CD8-positive, alpha-beta T cell (primary cell): ENCODE measurements at places on chromosomes 2 and 18.

DNA sequence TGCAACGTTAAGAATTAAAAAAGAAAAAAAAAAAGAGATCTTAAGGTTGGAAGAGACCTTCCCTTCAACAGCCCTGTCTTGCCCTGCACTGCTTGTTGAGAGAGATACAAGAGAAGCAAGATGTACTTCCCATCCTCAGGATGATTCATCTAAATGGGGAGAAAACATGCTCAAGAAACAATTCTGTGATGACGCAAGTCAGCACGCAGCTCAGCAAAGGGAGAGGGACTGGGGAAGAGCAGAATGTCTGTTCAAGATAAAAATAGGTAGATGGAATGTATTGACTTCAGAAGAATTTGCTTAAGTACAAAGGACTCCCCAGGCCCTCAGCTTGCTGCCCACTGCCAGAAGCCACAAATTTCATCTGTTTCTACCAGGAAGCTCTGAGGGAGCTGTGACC, 198.2 kb upstream of the SPRED2 start:
- no peak for DNase-seq

DNA sequence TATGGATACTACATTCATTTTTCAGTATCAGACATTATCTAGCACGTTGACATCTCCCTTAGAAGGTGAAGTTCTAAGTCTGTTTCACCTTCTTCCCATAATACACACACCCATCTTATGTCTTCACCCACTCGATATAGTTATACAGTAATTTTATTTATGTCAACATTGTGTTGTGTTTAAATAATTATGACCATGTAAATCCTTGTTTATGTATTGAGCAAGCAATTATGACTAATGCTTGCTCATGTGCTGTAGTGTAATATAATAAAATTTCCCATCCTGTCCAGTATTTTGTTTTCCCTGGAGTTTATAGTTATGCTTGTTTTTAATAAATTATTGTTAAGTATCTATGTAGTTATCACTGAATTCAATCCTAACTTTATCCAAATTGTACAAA, 163.2 kb downstream of the MTX2 start:
- DNase-seq: no peak

DNA sequence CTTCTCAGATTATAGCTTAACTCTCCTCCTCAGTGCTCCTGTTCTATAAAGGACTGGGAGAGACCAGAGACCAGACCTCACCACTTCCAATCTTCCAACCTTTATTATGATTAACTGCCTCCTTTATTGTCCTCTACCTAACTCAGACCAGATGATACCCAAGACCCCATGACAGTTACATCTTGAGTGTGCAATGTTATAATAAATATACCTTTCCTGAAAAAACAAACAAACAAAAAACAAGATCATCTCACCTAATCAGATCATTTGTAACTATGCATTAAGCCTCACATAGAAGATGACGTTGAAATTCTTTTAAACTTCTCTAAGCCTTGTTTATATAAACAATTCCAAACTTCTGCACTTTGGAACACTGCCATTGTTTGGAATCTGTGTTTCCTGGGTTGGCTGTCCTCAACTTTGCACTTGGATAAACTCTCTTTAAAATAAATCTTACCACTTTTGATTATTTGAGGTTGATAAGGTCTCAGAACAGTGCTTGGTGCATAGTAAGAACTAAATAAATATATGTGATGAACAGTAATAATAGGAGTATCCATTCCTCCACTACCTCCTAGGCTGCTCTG, 342.7 kb downstream of the TDRD15 start:
- DNase-seq: no peak

GRCh38 chr2:41865263-41865662, 182.6 kb upstream of the PKDCC start:
- DNase-seq: no peak

DNA sequence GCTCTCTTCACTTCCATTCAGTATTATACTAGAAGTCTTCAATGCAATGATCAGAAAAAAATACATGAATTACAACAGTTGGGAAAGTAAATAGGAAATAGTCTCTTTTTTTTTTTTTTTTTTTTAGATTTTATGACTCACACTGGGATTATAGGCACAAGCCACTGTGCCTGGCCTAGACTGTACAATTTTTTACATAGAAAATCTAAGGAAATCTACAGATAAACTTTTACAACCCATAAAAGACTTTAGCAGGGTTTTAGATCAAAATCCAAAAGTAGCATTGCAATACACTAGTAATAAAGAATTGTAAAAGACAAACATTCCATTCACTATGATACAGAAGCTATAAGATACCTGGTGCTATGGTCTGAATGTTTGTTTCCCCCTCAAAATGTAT, 39.0 kb downstream of the CFAP221 start:
- DNase-seq: no peak

GRCh38 chr2:128585706-128586105, 267.0 kb upstream of the HS6ST1 start:
- no peak for DNase-seq

GRCh38 chr2:239666855-239667376, 266.1 kb upstream of the HDAC4 start:
- DNase-seq: no peak

DNA sequence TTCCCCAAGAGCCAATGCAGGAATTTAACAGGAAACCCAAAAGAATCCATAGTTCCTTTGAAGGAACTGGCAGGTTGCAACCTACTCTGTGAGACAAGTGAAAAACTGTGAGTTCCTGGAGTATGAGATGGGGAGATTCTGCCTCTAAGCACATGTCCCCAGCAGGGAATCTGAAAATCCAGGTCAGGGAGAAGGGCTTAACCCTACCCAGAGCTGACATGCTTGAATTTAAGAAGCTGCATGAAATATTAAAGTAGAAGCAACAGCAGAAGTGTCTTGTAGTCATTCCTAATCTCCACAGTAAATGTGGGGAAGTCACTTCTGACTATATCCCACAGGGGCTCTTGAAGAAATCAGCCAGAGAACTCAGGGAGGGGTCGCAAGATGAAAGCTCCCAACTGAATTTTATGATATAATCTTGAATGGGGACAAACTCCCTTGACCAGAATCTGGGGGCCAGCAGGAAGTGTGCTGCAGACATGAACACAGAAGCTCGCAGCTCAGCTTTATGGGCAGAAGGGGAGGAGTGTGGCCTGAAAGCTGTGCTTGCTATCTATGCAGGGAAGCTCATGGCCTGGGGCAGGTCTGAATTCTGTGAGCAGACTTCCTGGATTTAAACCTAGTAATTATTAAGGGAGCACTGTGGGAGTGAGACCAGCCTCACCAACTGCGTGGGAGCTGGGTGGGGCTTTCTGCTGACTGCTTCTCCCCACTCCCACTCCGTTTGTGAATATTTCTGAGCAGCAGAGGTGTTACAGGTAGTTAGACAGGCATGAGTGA, 184.1 kb upstream of the KYNU start:
- DNase-seq: no peak

GRCh38 chr18:25561918-25562317, 210.0 kb upstream of the ZNF521 start:
- no peak for DNase-seq

DNA sequence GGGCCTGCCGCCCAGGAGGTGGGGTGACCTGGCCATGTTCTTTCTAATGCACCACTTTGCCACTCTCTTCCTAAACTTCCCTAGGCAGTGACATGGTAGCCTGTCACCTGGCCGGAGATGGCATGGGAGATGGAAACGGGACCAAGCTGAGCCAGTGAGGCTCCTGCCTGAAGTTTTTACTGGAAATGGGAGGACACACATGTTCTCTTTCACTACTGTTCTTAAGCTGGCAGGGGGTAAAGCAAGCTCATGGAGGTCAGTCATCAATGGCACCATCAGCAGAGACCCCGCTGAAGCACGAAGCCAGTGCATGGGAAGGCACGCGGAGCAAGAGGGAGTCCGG, 50.7 kb downstream of the ATIC start:
- no peak for DNase-seq

DNA sequence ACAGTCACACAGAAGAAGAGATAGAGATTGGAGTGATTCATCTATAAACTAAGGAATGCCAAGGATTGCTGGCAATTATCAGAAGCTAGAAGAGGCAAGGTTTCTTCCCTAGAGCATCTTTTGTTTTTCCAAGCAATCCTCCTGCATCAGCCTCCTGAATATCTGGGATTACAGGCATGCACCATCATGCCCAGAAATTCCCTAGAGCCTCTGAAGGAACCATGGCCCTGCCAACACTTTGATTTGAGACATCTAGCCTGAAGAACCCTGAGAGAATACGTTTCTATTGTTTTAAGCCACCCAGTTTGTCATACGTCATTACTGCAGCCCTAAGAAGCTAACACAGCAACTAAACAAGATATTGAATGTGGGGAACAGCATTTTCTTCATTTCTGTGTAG, 525.0 kb downstream of the ERBB4 start:
- no peak for DNase-seq

DNA sequence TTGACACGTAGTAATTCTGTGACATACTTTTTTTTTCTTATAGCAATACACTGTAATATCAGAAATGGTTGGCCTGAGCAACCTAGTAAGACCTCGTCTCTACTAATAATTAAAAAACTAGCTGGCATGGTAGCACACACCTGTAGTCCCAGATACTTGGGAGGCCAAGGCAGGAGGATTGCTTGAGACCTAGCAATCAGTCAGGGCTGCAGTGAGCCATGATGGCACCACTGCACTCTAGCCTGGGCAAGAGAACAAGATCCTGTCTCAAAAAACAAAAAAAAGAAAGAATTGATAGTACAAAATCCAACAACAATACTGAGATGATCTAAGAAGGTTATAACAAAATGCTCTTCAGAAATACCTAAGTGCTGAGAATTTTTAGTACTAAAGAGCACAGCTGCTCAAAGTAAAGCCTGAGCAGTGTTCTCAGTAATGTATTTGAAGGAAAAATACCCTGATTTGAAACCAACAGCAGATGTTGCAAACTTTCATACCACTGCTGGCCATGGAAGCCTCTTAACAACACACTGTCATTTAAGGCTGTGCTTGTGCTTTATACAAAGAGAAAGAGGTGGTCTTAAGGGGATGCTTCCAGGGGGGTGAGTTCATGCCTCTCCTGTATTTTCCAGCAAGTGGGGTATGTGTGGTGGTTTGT, 132.6 kb upstream of the CDCA7 start:
- DNase-seq: no peak

DNA sequence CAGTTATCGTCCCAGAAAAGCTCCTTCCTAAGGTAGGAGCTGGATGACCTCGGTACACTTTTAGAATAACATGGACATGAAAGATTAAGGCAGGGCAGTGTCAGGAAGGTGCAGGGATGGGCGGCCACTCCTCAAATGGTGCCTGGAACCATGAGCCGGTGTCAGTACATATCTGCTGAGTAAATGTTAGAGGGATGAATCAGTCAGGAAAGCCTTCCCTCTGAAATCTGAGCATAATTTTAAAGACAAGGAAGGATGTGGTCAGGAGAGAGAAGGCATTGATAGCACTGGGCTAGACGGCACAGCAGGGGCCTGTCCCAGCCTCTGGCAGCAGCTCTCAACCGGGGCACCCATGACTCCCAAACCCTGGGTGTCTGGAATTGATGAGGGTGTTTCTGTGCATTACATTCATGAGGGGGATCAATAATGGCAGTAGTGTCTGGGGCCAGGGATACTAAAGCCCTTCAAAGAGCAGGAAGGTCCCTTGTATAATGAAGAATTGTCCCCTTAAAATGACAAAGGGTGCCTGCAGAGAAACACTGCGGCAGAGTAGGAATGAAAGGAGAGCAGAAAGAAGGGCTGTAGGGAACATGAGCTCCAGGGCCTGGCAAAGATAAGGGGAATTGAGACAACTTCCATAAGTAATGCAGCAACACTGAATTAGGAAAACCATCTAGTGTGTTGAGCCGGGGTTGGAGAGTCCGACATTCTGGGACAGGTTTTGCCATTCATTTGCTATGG, 162.3 kb upstream of the REV1 start:
- DNase-seq: no peak
